ENCODE measurements at places on chromosomes 1 and 21.

DNA sequence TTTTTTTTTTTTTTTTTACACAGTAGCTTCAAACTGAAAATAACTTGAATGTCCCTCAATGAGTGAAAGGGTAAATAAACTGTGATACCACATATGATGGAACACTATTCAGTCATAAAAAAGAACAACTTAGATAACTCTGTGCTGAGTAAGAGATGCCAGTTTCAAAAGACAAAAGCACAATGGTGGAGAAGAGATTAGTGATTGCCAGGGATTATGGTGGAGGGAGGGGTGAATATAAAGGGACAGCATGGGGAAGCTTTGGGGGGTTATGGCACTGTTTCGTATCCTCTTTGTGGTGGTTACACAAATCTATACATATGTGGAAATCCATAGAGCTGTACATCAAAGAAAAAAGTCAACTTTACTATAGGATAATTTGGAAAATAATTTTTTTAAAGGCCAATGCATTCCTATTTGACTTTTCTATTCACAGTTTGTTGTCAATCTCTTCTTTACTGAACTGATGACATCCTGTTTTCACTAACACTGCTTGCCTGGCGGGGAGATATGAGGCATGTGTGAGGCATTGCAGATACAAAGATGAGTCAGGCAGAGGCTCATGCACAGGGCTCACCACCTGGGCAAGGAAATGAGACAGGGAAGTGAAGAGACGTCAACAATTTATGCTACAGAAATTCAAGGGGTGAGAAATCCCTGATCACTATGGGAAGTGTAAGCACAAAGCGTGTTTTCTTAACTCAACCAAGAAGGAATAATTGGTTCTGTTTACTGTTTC lies 302.7 kb downstream of the DUSP10 start:
- peak; percentile 60 for DNase-seq

- no peak for DNase-seq
These were observed 8.3 kb downstream of the CDKN2C start for GRCh38 chr1:50978144-50978851.

DNA sequence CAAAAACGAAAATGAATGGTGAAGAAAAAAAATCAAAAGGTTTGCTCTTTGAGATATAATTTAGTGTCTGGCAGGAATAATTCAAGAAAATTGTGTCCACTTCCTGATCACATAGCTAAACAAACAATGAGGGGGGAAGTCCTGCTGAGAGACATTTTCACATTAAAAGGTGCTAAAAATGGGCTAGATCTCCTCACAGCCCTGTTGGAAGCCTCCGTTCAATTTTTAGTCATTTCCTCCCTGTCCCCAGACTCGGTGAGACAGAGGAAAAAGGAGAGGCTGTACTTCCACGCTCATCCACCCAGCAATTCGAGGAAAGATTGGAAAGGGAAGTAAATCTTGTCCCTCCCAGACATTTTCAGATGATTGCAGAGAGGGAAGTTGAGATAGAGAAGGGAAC lies 103.7 kb downstream of the BARHL2 start:
- DNase-seq: no peak

- DNase-seq: no peak
These were observed 58.3 kb downstream of the RUNX1 start for GRCh38 chr21:34990842-34991241.

GRCh38 chr21:39386899-39387298 lies 38.0 kb upstream of the HMGN1 start:
- no peak for DNase-seq

DNA sequence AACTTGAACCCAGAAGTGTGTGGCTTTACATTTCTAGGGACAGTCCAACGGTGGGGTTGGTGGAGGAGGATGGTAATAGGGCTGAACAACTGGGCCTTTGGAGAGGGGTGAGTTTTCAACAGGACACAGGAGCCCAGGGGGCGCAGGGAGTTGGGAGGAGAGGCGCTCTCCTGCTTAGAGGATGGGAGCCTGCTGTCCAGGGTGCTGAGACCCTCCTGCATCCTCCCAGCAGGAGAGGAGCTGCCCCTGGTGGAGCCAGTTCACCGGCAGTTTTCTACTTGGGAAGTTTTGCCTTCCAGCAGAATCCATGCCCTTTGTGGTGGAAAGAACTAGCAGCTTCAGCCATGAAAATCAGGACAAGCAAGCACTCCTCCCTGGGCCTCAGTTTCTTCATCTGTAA lies 8.6 kb downstream of the KCNC4 start:
- DNase-seq: no peak

DNA sequence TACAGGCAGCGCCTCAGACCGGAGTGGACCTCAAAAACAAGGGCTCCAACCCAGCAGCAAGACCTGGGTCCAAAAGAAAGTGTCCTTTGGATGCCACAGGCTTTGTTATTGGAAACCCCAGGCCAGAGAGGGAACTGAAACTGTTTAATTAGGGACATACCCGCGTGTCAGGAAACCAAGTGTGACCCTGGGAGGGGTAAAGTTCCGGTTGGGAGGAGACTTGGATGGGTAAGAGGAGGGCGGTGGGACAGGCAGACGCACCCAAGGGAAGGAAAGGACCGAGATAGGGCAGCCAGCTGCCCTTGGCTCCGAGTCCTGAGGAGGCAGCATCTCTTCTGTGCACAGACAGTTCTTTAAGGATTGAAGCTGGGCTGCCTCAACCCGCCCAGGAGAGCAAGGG lies 71.4 kb downstream of the CDC7 start:
- DNase-seq: no peak

DNA sequence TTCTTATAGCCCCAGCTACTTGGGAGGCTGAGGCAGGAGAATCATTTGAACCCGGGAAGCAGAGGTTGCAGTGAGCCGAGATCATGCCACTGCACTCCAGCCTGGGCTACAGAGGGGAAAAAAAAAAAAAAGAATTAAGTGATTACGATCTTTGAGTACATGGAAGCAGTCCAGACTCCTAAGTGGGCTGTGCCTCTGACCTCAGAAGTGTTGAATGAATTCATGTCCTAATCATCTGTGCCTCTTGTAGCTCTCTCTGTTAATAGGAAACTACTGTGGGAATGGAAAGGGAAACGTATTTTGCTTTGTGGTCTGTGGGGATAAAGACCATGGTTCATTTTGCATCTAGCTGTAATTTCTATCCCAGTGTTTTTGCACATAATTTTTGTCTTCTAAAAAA lies 8.4 kb upstream of the IVNS1ABP start:
- no peak for DNase-seq

DNA sequence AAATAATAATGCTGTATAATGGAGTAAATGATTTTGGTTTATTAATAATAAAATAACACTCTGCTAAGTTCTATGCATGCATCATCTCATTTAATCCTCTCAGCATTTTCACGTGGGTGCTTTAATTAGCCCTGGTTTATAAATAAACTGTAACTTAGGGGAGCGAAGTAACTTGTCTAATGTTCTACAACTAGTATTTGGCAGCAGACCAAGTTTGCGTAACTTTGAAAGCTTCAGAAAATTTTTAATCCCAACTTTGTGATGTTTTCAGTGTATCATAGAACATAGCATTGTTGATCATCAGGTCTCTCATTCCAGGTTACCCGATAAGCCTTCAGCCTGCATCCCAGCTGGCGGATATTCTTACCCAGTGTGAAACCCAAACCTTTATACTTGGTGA lies 322.4 kb upstream of the SGIP1 start:
- DNase-seq: no peak

DNA sequence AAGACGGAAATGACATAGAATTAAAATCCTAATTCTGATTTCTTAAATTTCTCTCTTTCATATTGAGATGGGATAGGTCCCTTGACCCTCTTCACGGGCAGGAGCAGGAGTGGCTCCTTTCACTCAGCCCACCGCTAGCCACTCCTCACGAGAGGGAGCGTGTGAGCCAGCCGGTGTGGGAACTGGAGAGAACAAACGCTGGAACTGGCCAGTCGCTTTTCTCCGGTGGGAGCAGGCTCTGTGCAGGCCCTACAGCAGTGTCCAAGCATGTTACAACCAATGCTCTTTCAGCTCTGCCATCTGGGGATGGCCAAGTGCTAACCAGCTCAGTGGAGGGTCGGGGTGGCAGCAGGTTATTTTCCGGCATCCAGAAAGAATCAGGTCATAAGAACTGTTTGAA lies 815.5 kb upstream of the ADGRL4 start:
- DNase-seq: no peak

- no peak for DNase-seq
These were observed 19.3 kb upstream of the SHCBP1L start for GRCh38 chr1:182972231-182972630.

DNA sequence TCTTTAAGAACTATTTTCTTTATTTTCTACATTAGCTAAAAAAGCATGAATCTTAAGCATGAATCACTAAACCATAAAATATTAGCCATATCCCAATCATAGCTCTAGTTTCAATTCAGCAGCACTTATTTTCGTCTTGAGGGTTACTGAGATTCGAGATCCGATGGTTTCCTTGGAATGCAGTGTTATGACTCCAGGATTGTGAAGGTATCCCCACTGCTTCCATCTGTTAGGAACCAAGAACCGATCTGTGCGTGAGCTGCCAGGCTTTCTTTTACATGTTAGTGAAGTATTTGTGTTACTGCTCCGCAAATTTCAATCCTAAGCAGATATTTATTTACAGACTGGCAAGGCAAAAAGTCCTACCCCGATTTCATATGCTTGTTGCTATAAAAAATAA lies 18.8 kb downstream of the TNFRSF9 start:
- no peak for DNase-seq

GRCh38 chr1:17984583-17984982 lies 123.0 kb upstream of the IGSF21 start:
- no peak for DNase-seq

All from stimulated activated CD4-positive, alpha-beta T cell treated with anti-CD3 and anti-CD28 coated beads, Interleukin-15, amount 100 ng/mL, for 48 hours (primary cell).